Astrocyte of the cerebellum (primary cell): ENCODE measurements at places on chromosomes 1 and 21.
A peak's percentile ranks its signal among the peaks of the same experiment; 100 is the strongest.

DNA sequence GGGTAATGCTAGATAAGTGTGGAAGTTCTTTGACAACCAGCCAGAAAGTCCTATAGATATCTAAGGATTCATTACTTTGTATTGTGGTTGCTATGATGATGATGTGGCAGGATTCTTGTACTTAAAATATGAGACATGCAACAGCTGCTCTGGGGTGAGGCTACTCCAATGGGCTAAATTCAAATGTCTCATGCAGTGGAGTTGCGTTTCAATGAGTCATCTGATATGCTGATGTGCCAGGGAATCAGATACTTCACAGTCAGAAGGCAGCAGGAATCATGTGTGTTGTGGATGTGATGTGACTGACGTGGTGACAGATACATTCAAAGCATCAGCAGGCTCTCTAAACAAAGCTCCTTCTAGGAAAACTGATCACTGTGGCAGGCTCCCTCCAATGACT lies 66.5 kb downstream of the TSEN15 start:
- DNase-seq, result peak; percentile 49

DNA sequence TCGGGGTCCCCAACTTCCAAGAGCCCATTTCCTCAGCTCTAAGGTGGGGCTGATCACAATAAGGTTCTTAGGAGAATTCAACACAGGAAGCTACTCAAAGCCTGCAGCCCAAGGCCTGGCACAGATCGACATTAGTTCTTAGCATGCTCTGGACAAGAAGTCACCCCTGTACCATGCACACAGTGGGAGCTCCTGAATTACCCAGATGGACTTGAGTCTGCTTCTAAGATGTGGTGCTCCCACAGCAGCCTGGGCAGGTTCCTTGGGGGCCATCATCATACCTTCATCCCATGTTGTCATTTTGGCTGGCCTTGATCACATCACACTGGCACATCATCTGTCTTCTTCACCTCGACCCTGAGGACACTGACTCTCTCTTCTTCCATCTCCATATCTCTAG lies 153.3 kb upstream of the VAMP3 start:
- DNase-seq, result no peak

DNA sequence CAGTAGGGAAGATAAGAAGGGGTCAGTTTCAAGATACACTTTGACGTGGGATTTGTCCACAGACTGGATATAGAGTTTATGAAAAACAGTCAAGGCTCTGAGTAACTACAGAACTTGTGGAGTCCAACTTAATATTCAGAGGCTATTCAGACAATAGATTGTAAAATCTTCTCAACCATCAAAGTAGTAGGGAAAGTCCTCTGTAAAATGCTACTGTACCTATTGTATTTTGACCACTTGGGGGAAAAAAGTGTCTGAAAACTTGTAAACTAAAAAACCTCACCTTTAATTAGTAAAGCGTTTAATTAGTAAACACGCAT lies 10.5 kb downstream of the PTP4A2 start:
- no peak for DNase-seq

- peak; percentile 6 for DNase-seq
Measured at GRCh38 chr1:14190508-14190907, 408.0 kb upstream of the KAZN start.

- peak; percentile 64 for DNase-seq
Measured at GRCh38 chr1:185720633-185721272, 13.4 kb upstream of the HMCN1 start.

DNA sequence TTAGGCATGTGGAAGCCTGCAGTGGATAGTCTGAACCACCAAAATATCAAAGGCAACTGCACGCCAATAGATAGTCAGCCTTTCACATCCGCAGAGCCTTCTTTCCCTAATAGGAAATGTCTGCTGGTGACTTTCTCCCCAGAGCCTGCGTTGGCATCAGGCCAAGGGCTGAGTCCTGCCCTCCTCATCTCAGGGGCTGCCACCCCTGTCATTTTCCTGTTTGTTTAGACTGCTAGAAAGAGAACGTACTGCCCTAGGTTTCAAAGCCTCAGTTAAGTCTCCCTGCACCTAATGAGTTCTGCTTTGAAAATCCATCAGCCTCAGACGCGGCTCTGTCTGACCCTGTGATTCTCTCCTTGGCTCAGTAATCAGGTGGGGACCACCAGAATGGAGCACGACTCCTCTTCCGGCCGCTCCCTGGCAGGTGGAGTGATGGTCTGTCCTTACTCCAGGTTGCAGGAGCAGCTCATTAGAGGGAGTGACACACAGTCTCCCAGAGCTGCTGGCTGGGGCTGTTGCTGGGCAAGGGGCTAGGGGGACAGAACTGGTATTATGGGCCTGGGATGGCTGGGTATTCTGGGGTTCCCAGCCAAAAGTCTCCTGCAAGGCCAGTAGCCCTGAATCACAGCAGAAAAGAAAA lies 27.3 kb downstream of the STUM start:
- DNase-seq, result no peak

- DNase-seq, result no peak
Measured at GRCh38 chr1:172609528-172609927, 49.4 kb upstream of the FASLG start.

- no peak for DNase-seq
Measured at GRCh38 chr1:64282351-64282750, 78.9 kb downstream of the UBE2U start.

DNA sequence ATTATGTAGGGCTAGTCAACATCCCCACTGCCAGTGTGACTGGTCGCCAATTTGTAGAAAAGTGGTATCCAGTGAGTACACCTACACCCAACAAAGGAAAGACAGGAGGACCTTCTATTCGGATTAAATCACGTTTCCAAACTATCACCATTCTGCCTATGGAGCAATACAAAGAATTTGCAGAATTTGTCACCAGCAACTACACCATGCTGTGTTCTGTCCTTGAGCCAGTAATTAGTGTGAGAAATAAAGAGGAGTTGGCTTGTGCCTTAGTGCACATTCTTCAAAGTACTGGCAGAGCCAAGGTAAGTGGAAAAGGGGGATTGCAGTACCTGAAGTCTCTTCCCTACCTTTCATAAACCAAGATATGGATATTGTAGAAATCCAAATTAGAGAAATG lies 53.8 kb downstream of the CLEC20A start:
- no peak for DNase-seq

DNA sequence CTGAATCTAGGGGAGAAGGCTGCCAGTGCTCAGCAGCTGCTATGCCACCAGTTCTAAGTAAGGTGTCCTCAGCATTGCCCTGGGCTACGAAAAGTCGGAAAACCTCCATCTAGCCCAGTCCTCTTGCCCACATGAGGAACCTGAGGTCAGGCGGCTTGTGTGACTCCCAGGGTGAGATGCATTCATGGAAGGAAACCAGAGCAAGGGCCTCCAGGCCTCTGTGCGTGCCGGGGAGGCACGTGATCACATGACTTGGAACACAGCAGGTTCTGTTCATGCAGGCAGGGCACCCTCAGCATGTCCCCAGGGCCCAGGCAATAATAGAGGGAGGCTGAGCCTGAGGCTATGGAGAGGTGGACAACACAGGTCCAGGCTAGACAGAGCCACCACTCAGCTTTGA lies 312.5 kb upstream of the DUSP10 start:
- no peak for DNase-seq

- DNase-seq, result peak; percentile 97
Measured at GRCh38 chr1:12596007-12596821, 21.8 kb downstream of the DHRS3 start.

DNA sequence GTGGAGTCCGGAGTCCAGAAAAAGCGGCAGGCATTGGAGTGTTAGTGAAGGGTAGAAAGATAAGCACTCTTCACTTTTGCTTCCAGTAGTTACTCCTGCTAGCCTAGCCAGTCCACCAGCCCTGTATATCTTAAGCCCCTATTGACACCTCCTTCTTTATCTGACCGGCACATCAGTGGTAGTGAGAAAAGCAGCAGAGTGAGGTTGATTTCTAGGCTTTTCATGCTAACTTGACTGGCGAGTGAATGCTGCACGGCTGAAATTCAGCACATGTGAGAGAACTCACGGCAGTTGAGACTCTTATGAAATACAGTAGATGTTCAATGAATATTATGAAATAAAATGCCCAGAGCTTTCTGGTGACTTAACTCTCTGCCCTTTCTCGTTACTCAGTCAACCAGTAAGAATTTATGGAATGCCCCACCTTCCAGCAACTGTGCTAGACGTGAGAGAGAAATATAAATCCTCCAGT lies 128.2 kb downstream of the CACHD1 start:
- peak; percentile 29 for DNase-seq

GRCh38 chr1:48846441-48846840 lies 69.8 kb upstream of the BEND5 start:
- DNase-seq, result no peak

DNA sequence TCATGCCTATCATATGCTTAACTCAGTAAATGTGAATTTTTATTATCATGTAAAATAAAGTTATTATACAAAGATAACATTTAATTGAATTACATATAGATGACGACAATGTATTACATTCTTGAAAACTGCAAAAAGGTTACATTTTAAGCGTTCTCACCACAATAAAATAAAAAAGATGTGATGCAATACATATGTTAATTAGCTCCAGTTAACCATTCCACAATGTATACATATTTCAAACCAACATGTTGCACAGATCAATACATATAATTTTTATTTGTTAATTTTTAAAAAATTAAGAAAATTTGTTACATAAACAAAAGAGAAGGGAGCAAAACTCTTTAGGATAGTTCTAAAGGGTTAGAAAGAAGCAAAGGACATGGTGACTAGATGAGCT lies 183.7 kb downstream of the VAV3 start:
- no peak for DNase-seq

GRCh38 chr1:50710099-50710498 lies 250.0 kb downstream of the FAF1 start:
- DNase-seq, result no peak

GRCh38 chr1:104073463-104073902 lies 323.8 kb downstream of the AMY1C start:
- DNase-seq, result no peak
